CD8-positive, alpha-beta memory T cell (primary cell): ENCODE measurements at places on chromosomes 6 and 20.

GRCh38 chr6:147158881-147159280 lies 45.3 kb upstream of the STXBP5 start:
- no peak for DNase-seq

DNA sequence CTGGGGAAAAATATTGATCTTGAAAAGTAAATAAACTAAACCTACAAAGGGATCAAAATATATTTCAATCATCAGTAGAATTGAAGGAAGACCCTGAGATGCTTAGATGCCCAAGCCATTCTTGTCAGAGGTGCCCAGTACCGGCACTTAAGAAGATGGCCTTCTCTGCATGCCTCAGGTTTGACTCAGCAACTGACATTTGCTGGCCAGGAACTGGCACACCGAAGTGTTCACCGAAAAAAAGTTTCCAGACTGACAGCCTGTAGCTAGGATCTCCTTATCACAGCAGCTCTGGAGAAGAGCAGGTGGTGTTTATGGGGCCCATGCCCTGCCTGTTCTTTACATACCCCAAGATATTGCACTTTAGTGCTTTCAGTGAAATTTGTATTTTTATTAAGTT lies 203.2 kb downstream of the MOXD1 start:
- DNase-seq: no peak

- DNase-seq: no peak
Measured at GRCh38 chr6:169668203-169668847, 33.5 kb downstream of the WDR27 start.

DNA sequence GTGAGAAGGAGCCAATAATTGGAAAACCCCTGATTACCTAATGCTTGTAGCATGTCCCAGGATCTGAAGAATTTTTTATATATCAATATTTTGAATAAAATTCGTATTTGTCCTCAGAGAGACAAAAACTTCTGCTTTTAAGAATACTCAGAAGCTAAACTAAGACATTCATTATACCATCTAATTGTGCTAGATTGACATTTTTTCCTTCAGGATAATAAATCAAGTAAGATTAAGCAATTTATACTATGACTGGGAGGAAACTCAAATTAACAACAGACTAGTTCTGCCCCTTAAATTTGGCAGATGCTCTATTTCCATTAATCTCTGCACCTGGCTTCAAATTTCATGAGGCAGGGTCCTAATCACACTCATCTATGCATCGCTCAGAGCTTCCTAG lies 291.4 kb downstream of the PLCB1 start:
- DNase-seq: no peak

DNA sequence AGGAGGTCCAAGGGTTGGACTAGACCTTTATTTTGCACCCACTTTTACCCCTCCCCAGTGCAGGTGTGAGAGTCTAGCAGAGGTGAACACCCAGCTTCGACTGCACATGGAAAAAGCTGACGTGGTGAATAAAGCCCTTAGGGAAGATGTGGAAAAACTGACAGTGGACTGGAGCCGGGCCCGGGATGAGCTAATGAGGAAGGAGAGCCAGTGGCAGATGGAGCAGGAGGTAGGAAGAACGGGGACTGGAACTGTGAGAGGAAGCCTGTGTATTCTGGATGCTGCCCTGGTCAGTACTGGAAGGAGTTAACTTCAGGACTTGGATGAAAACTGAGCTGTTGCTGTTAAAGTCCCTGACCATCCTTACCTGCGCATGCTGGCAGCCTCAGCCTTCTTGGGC lies 10.6 kb downstream of the CEP250 start:
- no peak for DNase-seq

- no peak for DNase-seq
Measured at GRCh38 chr20:42635699-42636411, 553.9 kb downstream of the PTPRT start.

- no peak for DNase-seq
Measured at GRCh38 chr6:158040051-158040803, 58.6 kb downstream of the SYNJ2 start.

DNA sequence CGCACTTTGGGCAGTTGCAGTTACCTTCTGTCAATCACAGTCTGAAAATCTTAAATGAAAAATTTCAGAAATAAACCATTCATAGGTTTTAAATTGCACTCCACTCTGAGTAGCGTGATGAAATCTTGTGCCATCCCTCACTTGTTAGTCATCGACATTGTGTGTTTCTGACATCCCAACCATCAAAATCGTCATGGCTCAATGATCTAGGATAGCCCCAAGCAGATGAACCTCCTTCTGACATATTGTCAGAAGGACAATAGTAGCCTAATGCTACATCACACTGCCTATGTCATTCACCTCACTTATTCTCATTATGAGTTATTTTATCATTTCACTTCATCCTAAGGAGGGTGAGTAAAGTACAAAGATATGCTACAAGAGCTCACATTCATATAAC lies 284.8 kb downstream of the PTPRK start:
- no peak for DNase-seq

DNA sequence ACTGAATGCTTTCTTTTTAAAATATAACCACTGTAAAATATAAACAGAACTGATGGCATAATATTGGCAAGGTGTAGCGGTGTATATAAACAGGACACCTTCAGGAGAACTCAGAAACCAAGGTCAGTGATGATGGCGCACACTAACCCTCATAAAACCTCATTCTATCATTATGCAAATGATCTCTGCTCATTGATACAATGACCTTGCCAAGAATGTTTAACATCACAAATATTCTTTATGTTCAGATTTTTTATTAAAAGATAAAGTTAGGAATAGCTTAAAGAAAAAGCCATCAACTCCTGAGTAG lies 48.6 kb upstream of the DST start:
- no peak for DNase-seq

- DNase-seq: no peak
Measured at GRCh38 chr6:40378071-40378724, 209.0 kb downstream of the LRFN2 start.
